Osteoblast (primary cell): ENCODE measurements at places on chromosomes 16 and 17. TPM values are rescaled to one million over a fixed set of nuclear protein-coding genes. Genes with fewer than 3 reads are reported as not detected.

GRCh38 chr17:16380640-16381495 lies at the start of gene UBB:
Gene UBB, plus strand, starts transcription at chr17:16381091. Its CDS starts 817 bp downstream, at chr17:16381908.
- DNase-seq: peak; percentile 95

- DNase-seq: no peak
Measured at GRCh38 chr16:53769787-53770186, 65.8 kb downstream of the FTO start.

Gene SLFN11
- 52.8 and 62.2 TPM in 2 replicates for total RNA-seq

Gene RRAD
- 3.2 and 4.3 TPM in 2 replicates for total RNA-seq

DNA sequence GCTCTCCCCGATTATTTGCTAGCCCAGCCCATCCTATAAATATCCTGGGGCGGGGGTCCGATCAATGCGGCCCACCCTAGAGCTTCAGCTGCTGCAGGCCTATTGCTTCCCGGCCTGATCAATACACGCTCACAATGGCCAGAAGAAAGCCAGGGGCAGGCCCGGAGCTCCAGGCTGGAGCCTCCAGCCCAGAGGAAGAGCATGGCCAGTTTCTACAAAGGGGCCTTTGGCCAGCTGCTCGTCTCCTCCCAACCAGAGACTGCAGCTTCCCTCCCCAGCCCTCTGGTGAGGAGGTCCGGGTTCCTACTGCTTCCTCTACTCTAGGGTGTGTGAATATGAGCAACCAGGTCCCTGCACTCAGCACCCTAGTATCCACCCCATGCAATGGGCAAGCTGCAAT lies 36.7 kb downstream of the SALL1 start:
- no peak for DNase-seq

DNA sequence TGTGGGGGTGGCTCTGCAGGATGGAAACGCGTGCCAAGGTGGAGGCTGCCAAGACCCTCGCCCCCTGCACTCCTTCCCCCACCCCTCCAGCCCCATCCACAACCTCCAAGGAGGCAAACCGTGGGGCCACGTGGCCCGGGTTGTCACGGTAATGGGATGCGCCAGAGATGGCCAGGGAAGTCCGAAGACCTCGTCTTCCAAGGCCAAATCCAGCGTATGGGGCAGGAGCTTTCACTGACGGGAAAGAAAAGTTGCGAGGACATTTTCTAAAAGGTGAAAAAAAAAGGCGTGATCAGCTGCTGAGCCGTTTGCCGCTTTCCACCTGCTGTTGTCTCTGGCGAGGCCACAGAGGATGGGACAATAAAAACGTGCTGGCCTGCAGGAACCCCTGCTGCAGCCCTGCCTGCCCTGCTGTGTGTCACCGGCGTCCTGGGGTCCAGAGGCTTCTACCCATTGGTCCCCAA lies 28.3 kb upstream of the GSE1 start:
- no peak for DNase-seq

DNA sequence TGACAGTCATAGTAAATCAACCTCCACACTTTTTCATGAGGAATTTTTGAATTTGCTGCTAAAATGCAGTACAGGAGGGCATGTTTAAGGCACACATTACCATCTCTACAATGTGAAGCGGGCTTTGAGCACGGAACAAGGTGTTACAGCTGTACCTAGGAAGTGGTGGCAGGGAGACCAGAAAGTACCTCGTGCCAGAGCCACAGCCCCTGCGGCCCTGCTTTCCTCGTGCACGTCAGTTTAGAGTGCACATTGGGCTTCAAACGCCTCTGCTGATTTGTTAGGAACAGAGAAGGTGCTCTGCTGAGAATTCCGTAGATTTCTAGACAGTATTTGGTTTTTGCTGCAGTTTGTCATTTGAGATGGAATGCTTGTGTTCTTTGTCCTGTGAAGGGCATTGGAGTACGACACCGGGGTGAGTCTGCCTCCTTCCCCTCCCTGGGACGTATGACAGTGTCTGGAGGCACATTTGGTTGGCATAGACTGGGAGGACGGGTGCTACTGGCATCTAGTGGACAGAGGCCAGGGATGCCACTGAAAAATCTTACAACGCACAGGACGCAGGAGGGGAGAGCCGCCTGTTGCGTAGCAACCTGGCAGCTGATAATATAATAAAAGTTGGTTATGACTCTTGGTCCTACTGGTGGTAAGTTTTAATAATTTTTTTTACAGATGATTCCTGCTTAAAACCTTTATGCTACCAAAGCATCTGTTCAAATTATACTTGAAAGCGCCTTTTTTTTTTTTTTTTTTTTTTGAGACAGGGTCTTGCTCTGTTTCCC lies 9.1 kb downstream of the FOXK2 start:
- DNase-seq: peak; percentile 85

- DNase-seq: peak; percentile 66
Measured at GRCh38 chr17:44934745-44935105, 12.8 kb downstream of the KIF18B start.

GRCh38 chr17:14790521-14790920 lies 474.6 kb downstream of the PMP22 start:
- DNase-seq: peak; percentile 63

DNA sequence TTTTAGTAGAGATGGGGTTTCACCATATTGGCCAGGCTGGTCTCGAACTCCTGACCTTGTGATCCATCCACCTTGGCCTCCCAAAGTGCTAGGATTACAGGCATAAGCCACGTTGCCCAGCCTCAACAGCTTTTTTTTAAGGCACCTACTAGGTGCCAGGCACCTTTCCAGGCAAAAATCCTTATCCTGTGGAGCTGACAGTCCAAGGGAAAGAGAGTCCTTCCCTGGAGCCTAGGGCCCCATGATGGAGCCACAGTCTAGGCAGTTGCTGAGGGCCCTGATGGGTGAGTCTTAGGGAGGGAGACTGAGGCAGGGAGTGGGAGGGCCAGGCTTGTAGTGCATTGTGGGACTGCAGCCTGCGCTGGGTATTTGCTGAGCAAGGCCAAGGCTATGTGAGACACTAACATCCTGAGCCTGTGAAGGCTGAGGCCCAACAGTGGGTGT lies 79.6 kb upstream of the TOB1 start:
- DNase-seq: no peak

DNA sequence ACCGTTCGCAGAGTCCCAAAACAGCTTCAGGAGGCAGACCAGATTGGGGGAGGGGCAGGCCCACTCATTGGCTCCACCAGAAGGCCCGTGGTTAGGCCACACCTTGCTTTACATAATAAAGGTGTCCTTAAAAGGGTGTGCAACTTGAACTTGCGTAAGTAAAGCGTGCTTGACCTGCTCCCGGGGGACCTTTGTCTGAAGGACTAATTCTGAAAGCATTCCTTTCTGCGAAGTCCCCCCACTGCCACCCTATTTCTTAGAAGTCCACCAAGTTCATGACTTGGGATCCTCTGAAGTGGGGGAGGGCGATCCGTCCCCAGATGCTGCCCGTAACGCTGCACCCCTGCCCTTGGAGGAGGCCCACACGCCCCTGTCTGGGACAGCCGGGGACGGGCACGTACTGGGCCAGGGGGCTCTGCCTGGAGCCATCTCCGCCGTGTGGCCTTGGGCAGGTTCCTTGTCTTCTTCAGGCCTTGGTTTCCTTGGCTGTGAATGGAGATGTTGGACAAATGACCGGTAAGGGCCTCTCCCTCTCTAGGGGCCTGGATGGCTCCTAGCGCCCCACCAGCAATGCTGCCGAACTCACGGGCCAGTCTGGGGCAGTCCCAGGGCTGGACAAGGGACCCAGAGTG lies 823 bp upstream of the ZNF469 start:
- DNase-seq: peak; percentile 82

DNA sequence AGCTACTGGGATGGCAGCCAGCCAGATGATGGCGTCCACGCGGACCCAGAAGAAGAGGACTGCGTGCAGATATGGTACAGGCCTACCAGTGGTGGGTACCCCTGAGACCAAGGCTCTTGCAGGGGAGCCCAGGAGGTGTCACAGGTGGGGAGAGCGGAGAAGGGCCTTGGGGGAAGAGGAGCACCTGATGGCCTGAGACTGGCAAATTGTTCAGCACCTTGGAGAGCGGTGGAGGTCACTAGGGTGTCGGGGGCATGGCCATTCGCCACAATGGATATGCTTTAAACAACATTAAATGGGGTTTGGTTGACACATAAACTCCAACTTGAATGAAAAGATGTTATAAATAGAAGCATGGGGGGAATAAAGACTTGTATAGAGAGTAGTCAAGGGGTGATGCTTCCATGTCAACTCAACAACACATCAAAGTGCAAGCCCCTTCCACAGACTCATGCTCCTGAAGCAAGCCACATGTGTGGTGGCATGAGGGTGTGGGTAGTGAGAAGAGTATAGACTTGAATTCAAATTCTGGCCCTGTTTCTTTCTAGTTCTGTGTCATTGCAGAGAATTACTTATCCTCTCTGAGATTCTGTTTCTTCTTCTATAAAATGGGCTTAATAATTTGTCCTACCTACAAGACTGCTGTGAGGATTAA lies 22.2 kb downstream of the CLEC19A start:
- no peak for DNase-seq

Gene CDH8
- under 0.01 TPM in 1 of 2 replicates, not detected in the other for total RNA-seq

GRCh38 chr16:50881956-50882355 lies 140.1 kb downstream of the CYLD start:
- DNase-seq: no peak

Gene KIF18B
- total RNA-seq: 0.72 and 1.2 TPM in 2 replicates

- DNase-seq: no peak
Measured at GRCh38 chr17:60629120-60629519, 29.1 kb downstream of the PPM1D start.

GRCh38 chr16:17082095-17082882 lies 388.5 kb downstream of the XYLT1 start:
- DNase-seq: no peak

DNA sequence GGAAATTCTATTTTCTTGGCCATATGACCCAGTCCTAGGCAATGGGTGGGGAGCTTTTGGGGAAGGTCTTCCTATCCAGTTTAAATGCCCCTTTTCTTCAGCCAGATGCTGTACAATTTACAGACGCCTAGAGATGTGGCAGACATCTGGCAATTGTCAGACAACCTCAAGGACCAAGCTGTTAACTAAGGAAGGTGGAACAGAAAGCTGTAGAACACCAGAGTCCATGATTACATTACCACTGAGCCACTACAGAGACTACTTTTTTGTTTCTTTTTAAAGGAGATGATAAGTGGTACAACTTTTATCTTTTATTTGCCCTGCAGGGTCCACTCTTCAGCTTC lies 21.1 kb upstream of the CORO6 start:
- DNase-seq: no peak

- peak; percentile 52 for DNase-seq
Measured at GRCh38 chr16:4994719-4995434, 36.7 kb downstream of the SEC14L5 start.

- DNase-seq: peak; percentile 81
Measured at GRCh38 chr17:83068641-83069570, 10.5 kb upstream of the METRNL start.

- DNase-seq: peak; percentile 46
Measured at GRCh38 chr17:37642681-37643080, 565 bp downstream of the DDX52 start.

DNA sequence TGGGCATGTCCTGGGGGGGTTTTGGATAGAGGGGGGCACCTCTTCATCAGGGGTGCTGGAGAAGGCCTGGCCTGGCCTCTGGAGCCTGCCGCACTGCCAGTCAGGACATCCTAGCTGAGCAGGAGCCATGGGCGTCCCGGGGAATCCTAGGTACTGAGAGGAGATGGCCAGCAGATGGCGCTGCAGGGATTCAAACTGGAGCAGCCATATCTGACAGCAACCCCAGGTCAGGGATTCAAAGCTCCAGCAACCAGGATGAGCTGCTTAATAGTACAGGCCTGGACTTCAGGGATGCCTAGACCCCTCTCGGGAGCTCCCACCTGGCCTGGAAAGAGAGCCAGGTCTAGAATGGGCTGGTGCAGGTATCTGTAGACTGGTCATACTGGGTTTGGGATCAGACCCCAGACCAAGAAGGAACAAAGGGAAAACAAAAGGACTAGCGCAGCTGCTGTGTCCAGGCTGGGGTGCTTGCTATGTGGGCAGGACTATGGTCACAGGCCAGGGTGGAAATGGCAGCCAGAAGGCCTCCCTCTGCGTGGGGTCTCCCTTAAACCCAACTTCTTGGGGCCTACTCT lies 306.9 kb upstream of the RBFOX1 start:
- no peak for DNase-seq

Gene RDM1
- total RNA-seq: 0.29 and 0.36 TPM in 2 replicates

DNA sequence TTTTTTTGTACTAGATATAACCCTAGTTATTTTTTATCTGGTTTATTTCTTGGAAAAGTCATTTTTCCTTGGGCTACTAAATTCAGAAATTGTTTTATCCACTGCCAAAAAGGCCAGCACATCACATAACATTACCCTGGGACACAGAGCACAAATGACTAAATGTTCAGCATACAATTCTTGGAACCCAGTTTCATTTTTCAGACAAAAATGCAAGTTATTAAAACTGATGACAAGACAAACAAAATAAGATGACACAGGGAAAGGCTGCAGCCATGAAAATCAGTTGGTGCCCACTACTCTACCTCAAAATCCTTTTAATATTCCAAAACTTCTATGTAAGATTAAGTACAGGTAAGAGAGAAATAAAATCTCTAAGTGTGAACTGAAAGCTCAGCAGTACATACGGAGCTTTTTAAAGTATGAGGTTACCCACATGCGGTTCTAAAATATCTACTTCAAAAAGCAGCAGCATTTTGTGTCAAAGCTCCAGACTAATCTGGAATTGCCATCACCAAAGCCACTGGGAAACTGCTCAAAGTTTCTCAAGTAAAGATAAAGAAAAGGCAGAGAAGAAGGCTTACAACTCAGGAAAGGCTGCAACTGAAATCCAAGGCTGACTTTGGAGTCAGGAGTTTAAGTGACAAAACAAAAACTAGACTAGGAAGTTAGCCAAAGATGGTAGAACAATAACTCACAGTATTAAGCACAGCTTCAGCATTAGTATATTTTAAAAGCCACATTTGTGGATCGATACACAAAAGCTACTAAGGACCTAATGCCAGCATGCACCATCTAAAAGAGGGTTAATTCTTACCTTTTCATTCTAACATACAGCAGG lies 41.4 kb downstream of the AP1G1 start:
- DNase-seq: no peak

DNA sequence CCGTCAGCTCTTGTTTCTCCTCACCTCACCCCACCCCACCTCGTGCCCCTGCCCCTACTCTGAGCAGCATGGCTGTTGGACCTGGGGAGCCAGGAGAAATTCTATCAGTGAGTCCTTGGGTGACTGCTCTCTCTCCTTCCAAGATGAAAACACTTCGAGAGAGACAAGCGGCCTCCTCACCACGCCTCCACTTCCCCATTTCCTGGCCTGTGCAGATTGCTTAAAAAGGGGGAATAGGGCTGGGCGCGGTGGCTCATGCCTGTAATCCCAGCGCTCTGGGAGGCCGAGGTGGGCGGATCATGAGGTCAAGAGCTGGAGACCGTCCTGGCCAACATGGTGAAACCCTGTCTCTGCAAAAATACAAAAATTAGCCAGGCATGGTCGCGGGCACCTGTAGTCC lies 9.5 kb downstream of the DLX4 start:
- peak; percentile 30 for DNase-seq

GRCh38 chr17:81049973-81050551 lies 15.1 kb downstream of the BAIAP2 start:
- no peak for DNase-seq

DNA sequence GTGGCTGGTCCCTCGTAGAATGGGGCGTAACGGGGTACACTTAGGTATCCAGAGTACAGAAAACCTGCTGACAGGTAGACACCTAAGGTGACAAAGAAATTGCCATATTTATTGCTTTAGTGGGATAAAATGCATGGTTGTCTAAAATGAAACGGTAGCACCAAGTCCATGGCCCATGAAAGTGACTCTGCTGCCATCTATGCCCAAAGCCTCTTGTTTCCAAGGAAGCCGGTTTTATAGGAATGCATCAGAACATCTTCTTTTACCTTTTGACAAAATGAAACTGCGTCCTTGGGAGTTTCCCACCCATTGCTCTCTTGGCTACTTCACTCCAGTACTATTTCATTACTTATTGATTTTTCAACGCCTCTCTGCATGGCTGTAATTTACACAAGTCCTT lies 151.3 kb upstream of the ZFHX3 start:
- no peak for DNase-seq

Gene TNFSF13
- 0.59 and 1.1 TPM in 2 replicates for total RNA-seq
